Heart right ventricle (tissue), 16 donors: ENCODE measurements at places on chromosomes 13 and 19. TPM values are rescaled to one million over a fixed set of nuclear protein-coding genes. Genes with fewer than 3 reads are reported as not detected.

- DNase-seq, result no peak
Observed at GRCh38 chr19:29966588-29967249, 24.7 kb downstream of the URI1 start.

GRCh38 chr19:6087074-6087571 lies 23.2 kb downstream of the RFX2 start:
- no peak for DNase-seq

- no peak for DNase-seq
Observed at GRCh38 chr13:42526804-42527203, 47.1 kb upstream of the TNFSF11 start.

- DNase-seq, result peak; percentile 95
Observed at GRCh38 chr19:38851622-38852230, 1.9 kb upstream of the HNRNPL start.

DNA sequence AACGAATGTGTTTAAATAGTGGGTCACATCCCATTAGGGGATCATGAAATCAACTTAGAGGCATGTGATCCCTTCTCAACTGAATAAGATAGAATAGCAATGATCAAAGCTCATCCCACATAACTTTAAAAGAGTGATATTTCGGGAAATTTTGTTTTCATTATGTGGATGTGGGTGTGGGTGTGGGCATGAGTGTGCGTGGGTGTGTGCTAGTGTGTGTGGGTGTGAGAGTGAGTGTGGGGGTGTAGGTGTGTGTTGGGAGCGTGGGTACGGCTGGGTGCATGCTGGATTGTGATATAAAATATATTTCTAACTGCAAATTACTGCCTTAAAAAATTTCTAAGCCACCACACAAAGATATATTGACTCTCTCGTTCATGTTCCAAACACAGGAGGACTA lies 15.9 kb downstream of the RXFP2 start:
- DNase-seq, result no peak

DNA sequence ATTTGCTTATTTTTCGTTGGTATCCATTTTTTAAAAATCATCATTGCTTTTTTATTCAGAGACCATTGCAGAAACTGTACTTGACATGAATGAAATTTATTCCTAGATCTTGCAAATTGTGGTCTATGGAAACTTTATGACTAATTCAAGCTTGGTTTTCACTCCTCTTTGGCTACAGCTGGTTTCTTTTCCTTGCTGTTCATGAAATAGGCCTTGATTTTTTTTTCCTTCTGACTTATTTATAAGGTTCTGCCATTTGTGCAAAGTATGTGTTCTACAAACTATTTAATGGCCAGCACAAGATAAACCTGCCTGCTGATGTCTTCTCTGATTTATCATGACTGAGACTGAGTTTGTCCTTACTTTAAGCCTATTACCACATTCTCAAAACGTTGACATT lies 764.0 kb upstream of the SLITRK5 start:
- DNase-seq, result no peak

Gene ZNF610
- total RNA-seq, result 5.4 TPM

Gene LILRB3
- 18.3 TPM for total RNA-seq

Gene ZNF222
- 4.6 TPM for total RNA-seq

GRCh38 chr13:97122381-97122996 lies 99.6 kb upstream of the MBNL2 start:
- DNase-seq, result no peak

GRCh38 chr13:102597029-102597961 lies 509 bp downstream of the TPP2 start:
- DNase-seq, result no peak
